Activated CD8-positive, alpha-beta memory T cell treated with anti-CD3 and anti-CD28 coated beads, Interleukin-2, amount 50 U/mL, for 4 hours (primary cell): ENCODE measurements at places on chromosomes 6 and 20.

DNA sequence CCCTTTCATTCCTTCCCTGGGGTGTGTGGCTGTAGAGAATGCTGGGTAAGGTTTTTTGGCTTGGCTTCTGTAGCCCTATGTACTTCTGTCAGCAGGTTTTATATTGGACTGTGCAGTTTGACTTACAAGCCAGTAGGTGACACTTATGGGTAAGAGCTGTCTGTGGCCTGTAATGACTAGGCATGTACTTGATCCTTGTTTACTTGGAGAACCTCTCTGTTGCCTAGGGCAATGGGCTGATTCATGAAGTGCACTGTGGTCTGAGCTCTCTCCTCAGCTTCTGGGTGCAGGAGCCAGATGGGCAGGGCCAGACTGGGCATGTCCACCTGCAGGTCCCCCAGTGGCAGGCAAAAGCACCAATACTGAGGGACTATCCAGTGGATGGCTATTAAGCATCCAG, 544.6 kb downstream of the ADGRB3 start:
- no peak for DNase-seq

GRCh38 chr6:43173591-43174262, 2.7 kb downstream of the SRF start:
- no peak for DNase-seq

DNA sequence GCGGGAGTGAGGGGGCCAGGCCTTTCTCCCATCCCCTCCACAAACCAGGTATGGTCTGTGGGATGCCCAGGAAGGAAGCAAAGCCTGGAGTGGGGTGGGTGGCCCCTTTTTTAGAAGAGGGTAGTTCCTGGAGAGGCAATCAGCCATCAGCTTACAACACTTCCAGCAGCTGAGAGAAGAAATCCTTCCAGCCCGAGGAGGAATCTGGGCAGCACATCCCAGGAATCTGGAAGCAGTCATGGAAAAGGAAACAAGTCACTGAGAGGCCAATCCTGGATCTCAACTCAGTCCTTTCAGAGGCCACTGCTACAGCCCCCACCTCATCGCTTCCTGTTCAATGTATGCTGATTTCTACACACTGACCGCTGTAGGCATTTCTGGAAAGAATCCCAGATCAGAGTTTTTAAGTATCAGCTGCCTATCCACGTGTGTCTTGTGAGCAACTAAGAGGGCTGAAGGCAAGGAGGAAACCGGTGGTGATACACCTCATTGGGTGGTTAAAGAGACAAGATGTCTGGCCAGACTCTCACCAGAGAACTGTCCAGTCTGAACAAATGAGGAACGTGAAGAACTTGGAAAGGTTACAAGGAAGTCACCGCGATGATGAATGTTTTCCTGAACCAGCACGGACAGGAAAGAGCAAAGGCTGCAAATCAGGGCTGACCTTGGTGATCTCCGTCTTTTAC, 92.9 kb upstream of the SHLD1 start:
- DNase-seq, result no peak

DNA sequence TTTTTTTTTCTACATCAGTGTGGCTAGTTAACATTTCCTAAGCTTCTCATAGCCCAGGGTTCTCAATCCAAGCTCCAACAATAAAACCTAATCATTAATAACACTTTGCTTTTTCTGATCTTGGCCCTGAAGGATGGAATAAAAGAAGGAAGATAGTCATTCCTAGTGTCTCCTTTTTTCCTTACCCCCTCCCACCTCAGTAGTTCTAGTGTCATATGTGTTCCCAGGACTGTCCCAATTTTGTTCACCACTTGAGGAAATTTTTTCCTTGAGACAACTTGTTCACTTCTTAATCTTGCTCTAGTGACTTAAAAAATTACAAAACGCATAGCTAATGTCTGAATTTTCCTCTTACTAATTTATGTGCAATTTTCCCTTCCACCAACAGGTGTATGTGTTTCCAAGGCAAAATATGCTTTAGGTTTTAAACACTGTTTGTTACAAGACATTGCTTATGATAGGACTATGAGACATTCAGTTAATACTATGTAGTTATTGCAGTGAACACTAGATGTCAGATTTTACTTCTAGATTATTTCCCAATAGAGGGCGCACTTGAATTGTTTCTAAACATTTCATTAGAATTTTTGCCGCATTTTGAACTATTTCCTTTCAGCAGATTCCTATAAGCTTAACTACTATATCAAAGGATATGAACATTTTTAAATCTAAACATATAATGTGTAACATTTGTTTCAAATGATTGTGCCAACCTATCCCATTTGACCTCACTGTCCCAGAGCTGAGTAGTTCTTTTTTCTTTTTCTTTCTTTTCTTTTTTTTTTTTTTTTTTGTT, 18.5 kb upstream of the C6orf141 start:
- no peak for DNase-seq

DNA sequence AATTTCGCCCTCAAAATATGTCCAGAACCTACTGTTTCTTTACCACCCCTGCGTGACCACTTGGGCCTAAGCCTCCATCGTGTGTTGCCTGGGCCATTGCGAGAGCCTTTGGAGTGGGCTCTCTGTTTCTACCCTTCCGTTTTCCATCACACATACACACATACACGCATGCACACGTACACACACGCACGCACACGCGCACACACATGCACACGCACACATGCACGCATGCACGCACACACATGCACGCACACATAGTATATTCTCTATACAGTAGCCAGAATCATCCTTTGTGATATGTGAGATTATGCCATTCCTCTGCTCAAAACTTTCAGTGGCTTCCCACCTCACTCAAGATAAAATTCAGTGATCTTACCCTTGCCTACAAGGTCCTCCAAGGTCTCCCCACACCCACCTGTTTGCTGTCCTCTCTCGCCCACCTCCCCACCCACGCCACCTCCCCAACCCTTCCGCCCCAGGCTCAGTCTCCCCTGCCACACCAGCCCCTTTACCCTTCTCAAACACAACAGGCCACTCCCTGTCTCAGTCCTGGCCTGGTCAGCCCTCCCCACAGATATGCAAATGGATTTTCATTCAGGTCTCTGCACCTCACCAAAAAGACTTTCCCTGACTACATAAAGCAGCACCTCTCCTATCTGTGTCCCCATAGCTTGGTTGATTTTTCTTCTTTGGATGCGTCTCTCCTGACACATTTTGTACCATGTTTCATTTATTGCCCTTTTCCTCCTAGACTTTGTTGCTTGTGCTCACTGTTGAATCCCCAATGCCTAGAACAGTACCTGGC, 559.6 kb downstream of the CD83 start:
- no peak for DNase-seq

DNA sequence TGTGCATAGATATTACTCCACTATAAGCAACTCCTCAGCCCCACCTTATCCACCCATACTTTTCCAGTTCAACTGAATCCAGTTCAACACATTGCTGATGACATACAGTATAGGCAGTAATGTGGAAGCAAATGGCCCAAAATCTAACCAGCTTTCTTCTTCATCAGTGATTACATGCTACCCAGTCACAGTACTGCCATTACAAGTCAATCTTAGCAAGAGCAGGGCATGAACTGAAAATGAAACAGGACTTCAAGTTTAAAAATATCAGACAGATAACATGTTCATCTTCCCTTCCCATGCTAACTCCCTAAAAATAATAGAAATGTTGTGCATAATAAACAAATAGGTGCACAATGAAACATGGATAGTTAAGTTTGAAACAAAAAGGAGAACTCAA, 19.2 kb downstream of the RRAGD start:
- DNase-seq, result no peak

- no peak for DNase-seq
These were observed 531 bp upstream of the CCN2 start for GRCh38 chr6:131951576-131952230.

DNA sequence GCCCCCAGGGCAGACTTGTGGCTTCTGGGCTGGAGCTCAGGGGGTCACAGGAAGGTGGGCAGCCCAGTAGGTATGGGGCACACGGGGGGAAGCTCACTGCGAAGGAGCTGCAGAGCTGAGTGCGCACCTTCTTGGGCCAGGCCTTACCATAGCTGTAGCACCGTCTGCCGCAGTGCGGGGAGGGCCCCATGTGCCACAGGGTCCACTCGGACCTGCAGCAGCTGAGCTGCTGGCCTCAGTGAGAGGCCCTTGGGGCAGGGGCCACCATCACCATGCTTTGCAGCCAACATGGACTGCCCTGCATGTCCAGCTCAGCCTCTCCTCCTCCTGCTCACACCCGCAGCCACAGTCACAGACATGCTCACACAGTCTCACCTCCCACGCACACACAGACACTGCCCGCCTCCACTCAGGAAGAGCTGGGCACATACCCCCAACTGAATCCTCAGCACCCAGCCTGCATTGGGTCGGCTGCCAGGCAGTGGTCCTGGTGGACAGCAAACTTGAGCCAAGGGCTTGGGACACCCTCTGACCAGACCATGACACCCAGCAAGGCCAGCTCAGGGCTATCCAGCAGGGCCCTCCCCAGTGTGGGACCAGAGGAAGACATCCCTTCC, 35.3 kb downstream of the YTHDF1 start:
- DNase-seq, result no peak

GRCh38 chr20:41505184-41505583, 113.0 kb downstream of the CHD6 start:
- no peak for DNase-seq

GRCh38 chr20:34875642-34876405, 588 bp upstream of the ACSS2 start:
- no peak for DNase-seq

- DNase-seq, result no peak
These were observed 323.4 kb downstream of the BTBD9 start for GRCh38 chr6:38316099-38316868.

GRCh38 chr20:33415948-33416347, 14.6 kb upstream of the CDK5RAP1 start:
- DNase-seq, result no peak

DNA sequence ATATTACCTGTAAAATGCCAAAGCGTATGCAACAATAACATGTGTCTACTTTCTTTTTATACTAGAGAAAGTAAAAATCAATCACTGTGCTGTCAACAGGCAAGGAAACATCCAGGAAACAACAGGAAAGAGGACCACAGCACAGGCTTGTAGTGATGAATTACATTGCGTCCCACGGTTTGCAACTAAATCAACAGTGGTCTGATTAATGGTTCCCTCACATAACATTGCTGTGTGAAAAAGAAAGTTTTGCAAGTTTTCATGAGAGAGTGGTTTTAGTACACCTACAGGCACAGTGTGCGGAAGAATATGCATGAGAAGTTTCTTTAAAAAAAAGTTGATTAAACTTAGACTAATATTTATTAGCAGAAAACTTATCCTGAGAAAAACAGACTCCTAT, 329.5 kb upstream of the HSF2 start:
- no peak for DNase-seq

GRCh38 chr6:3644739-3645012, 106.8 kb downstream of the PXDC1 start:
- DNase-seq, result no peak

DNA sequence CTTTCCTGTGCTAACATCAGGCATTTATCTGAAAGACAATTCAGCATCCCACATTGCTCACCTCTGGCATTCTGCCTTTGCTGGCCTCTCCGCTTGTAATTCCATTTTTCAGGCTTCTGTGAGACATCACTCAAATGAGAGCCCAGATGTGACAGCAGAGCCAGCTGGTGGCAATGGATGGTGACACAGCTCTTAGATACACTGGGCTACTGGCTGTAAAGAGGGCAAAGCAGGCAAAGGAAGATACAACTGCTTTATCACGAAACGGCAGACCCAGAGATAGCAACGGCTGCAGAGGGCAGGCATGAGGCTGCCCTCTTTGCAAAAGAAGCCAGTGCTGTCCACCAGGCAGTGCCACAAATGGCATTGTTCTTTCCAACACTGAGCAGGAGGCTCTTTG, 329.8 kb downstream of the KIF16B start:
- DNase-seq, result no peak

GRCh38 chr6:152268846-152269442, 368.2 kb downstream of the SYNE1 start:
- DNase-seq, result no peak

DNA sequence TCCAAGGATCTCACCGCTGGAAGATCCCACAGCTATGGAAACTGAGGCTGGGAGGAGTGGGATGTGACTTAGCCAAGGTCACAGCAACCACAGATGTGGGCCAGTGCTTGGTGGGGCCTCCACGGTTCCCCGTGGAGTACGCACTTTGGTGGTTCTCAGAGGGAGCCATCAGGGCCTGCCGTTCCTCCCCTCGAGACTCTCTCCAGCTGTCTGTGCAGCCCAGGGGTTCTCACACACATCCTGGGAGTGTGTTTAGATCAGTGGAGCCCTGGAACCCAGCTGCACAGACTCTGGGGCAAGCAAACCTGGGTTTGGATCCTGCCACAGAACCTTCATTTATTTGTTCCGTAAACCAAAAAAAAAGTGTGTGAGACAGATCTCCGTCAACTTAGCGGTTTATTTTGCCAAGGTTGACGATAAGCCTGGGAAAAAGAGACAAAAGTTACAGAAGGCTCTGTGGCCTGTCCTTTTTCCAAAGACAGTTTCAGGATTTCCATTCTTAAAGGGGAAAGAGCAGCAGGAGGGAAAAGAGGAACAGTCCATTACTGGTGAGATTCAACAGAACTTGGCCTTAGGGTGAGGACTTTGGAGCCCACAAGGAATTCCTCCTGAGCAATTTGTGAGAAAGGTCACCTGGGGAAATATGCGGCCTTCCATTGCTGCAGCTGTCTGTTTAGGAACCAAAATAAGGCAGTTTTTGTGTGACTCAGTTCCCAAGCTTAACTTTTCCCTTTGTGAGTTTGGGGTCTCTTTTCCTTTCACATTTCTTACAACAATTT, 13.6 kb upstream of the MYMX start:
- no peak for DNase-seq

- DNase-seq, result peak; percentile 30
These were observed 120.4 kb upstream of the GGTLC1 start for GRCh38 chr20:24109008-24109407.
